ENCODE measurements at places on chromosomes 16 and 17. TPM values are rescaled to one million over a fixed set of nuclear protein-coding genes. Genes with fewer than 3 reads are reported as not detected.

CCR7 gene
- 220 TPM for total RNA-seq

- DNase-seq: no peak
These were observed 10.6 kb upstream of the AATK start for GRCh38 chr17:81176666-81177065.

SYT17 gene
- total RNA-seq: 1.9 TPM

FSCN2 gene
- total RNA-seq: 0.26 TPM

GRCh38 chr17:19250421-19251173, 13.4 kb downstream of the EPN2 start:
- no peak for DNase-seq

UTS2R gene
- 0.14 TPM for total RNA-seq

KRTAP9-4 gene
- not detected for total RNA-seq

Measured in activated CD4-positive, alpha-beta T cell treated with anti-CD3 and anti-CD28 coated beads, Interleukin-2, amount 10 ng/mL, durations not matched to agents 24 days and 14 days (primary cell).